ENCODE measurements at places on chromosomes 13 and 19.

- no peak for DNase-seq
Observed at GRCh38 chr13:98493042-98493712, 83.7 kb downstream of the STK24 start.

DNA sequence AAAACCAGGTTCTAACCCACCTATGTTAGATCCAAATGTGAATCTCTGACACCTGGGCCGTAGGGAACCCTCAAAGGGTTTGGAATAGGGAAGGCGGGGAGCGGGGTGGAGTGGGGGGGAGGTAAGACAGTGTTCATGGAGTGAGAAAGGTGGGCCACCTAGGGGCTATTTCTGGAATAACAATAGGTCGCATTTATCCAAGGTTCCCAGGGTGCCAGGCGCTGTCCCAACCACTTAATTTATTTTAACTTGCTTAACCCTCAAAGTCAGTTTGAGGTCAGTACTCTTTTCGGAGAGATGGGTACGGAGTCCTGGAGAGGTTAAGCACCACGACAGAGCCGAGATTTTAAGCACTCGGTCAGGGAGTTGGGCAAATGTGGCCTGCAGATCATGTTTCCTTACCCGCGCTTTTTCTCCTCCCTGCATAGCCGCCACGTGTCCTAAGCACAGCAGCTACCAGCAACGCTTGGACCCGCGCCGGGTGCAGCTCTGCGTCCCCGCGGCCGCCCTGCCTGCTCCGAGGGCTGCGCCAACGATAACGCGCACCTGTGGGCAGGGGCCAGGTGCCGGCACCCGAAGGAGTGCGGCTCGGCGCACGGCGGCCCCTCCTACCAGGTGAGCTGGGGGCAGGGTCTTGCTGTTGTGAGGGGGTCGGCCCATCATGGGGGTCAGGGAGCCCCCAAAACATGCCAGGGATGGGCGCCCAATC is 25.0 kb upstream of the FXYD3 start:
- peak; percentile 14 for DNase-seq

DNA sequence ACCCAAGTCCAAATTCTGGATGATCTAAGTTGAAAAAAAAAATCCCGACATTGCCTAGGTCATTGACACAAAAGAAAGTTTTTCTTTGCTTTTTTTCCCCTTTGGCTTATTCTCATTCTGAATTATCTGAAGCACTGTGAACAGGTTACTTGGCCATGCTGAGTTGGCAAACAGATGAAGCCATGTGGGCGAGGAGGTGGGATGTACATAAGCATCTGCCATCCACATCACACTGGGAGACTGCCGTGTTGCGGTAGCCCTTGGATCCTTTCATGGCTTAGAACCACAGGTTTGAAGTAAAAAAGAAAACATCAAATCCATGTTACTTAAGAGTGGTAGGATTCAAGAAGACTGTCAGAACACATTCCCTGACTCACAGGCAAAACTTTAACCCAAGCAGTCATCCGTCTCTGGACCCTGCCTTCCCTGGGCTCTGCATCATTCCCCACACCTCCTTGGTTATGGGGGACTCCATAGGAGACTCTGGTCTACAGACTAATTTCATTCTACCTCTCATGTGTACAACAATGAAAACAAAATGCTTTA is 242.5 kb upstream of the SERP2 start:
- DNase-seq: no peak

- no peak for DNase-seq
Observed at GRCh38 chr19:8080832-8081231, 28.3 kb downstream of the CCL25 start.

DNA sequence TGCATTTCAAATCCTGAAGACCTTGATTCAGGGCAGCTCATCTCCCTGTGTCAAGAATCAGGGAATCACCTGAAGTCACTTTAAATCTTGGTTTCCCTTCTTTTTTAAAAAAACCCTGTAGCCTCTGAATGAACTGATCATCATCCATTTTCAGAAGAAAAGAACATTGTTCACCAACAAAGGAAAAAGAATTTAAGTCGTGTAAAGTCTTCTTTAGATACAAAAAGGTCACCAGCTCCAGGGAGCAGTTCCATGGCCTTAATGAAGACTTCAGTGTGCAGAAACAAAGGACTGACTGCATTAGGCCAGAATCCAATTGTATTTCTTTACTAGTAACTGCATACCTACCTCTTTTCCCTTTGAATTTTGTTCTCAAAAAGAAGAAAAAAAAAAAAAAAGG is 245.0 kb downstream of the ABCC4 start:
- no peak for DNase-seq

- no peak for DNase-seq
Observed at GRCh38 chr13:26384587-26384986, 130.7 kb downstream of the CDK8 start.

- no peak for DNase-seq
Observed at GRCh38 chr13:80840316-80840976, 499.5 kb upstream of the SPRY2 start.

- DNase-seq: no peak
Observed at GRCh38 chr19:32658527-32658926, 16.5 kb downstream of the ANKRD27 start.

- no peak for DNase-seq
Observed at GRCh38 chr13:109214393-109214792, 572.0 kb downstream of the IRS2 start.

GRCh38 chr13:50511877-50512341 is 331.6 kb downstream of the DLEU7 start:
- no peak for DNase-seq

DNA sequence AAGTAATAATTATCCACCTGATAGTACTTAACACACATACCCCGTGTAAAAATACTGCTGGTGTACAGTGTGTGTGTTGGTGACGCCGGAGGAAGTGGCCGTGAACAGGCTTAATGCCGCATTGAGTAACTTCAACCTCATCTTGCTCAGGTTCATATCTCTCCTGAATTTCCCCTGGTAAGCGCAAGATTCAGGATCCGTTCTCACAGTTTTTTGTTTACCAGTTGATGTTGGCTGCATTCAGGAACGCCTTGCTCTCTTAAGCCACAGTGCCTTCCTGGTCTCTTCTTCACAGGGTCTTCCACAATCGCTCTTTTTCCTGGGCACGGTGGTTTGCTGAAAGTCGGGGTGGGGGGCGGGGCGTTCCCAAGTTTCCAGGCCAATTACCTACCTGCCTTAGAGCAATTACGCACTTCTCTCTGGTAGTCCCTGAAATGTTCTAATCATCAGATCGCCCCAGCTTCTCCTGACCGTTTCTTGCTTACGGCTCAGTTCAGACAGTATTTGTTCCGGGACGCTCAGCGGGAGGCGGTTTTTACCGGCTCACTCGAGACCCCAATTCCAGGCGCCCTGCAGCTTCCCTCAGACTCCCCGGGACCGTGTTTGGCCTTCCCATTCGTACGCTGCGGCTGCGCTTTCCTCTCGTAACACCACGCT is 706 bp upstream of the DNAJC3 start:
- DNase-seq: peak; percentile 77

GRCh38 chr13:22929381-22930126 is 251.2 kb upstream of the SGCG start:
- DNase-seq: no peak

DNA sequence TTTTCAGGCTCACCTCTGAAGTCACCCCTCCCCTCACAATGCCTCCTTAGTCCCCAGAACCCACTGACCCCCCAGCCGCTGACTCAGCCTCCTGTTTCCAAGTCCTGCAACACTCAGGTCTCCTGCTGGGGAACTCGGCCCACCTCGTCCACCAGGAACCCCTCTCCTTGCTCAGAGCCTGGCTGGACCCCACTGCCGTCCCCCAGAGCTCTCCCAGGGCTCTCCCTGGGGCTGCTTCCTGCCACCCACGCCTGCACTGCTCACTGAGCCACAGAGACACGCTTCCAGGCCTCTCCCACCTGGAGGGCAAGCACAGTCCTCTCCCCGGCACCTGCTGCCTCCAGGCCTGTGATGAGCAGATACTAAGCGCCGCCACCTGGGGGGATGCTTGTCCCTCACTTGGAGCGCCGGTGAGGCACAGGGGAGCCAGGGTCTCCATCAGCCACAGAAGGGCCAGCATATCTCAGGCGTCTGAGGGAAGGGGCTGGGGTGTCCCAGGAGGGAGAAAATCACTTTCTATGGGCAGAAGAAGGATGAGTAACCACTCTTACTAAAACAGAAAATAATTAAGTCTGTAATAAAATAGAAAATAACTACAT is 53.8 kb downstream of the KLF2 start:
- DNase-seq: no peak

GRCh38 chr13:110329798-110330461 is 22.8 kb downstream of the COL4A2 start:
- DNase-seq: no peak

DNA sequence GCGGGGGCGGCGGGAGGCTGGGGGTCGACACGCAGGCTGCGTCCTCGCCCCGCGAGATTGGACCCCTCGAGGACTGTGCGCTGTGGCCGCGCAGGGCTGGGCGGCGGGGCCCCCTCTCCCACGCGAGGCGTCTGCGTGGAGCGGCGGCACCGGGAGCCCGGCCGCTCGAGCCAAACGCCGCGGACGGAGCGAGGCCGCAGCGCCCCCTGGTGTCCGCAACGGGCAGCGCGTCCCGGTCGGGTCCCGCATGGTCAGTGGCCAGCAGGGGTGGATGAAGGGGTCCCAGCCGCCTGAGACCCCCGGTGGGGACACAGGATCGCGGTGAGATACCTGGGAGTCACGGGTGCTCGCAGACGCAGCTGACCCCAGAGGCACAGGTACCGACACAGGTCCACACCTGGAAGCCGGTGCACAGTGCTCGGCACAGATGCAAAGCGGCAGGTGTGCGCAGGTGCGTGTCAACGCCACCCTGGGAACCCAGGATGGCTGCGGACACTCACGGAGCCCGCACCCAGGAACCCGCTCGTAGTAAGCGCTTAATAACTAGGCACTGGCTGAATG is 2.1 kb upstream of the CIRBP start:
- no peak for DNase-seq
